ENCODE measurements at places on chromosomes 2 and 18.

- no peak for DNase-seq
Observed at GRCh38 chr2:42139101-42139500, 30.1 kb upstream of the EML4 start.

GRCh38 chr2:96089356-96090195 lies 26.8 kb downstream of the ADRA2B start:
- no peak for DNase-seq

DNA sequence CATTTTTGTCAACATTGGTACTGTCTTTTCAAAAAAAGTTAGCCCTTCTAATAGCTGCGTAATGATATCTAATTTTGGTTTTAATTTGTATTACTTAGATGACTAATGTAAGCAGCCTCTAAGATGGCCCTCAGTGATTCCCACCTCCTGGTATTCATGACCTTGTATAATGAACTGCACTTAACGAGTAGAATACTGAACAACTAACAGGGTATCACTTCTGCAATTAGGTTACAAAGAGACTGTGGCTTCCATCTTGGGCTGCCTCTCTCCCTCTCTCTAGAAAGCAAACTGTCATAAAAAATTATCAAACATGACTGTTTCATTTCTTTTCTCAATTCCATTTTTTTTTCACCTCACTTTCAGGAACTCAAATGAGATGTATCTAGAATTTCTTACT lies 120.9 kb downstream of the RNF152 start:
- no peak for DNase-seq

DNA sequence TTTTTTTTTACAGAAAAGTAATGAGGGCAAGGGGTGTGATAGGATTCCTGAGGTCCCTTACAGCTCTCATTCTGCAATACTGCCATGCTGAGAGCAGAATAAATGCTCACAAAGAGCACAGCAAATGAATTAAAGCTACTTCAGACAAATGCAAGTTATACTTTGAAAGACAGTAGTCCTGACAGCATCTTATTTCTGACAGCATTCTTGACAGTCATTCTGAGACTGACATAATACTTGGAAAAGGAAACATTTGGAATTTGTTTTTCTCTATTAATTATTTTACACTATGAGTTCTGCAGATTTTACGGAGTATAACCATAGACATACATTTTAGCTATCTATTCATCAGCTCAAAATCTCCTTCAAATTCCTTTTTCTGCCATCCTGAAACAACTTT lies 935.2 kb upstream of the FAM98A start:
- no peak for DNase-seq

- no peak for DNase-seq
Observed at GRCh38 chr2:212845941-212846340, 305.5 kb downstream of the IKZF2 start.

GRCh38 chr2:74031959-74032287 lies 47.2 kb downstream of the TET3 start:
- DNase-seq = no peak

- no peak for DNase-seq
Observed at GRCh38 chr18:13510594-13510993, 215.8 kb downstream of the FAM210A start.

- DNase-seq = no peak
Observed at GRCh38 chr2:226902041-226902966, 66.5 kb downstream of the RHBDD1 start.

DNA sequence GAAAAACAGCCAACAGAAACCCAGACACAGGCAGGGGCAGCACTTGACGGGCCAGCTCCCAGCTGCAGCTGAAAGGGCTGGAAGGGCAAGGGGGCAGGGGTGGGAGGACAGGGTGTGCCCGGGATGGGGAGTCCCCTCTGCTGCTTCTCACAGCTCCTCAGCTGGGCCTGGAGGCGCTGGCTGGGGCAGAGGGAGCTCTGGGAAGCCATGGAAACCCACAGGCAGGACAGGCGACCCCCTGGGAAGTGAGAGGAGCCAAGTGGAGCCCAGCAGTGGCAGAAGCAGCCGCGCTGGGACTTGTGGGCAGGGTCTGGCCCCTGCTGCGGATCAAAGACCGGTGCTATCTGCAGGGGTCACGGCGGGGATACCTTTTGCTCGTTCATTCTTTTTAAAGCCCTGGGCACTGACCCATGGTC lies 20.7 kb downstream of the OTOF start:
- DNase-seq = no peak

DNA sequence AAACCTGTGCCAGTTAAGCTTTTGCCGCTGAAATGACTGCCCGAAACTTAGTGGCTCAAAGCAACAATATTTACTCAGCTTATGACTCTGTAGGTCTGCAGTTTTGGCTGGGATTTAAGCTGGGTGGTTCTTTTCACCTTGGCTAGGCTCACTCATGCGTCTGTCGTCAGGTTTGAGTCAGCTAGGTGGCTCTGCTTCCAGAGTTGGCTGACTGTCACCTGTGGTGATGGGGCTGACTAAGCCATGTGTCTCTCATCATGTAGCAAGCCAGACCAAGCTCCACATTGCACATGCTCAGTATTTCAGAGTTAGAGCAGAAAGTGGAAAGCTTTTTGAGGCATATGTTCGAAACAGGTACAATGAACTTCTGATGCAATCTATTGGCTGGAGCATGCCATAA lies 354.8 kb downstream of the MEIS1 start:
- DNase-seq = no peak

GRCh38 chr2:119748135-119748534 lies 11.6 kb upstream of the PTPN4 start:
- DNase-seq = no peak

DNA sequence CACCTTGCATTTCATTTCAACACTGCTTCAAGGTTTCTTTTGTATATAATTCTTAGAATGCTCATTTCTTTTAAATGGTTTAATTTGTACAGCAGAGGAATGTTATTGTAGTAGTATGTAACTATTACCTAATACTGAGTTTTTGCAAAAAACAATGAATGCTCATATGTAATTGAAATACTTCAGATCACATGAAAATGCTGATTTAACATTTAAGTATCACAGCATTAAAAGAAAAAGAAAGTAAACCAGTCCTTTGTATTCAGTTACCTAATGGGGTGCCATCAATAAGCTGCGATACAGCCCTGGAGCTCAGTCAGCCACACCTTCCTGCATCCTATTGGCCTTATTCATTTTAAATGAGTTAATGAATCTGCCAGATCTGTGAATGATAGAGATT lies 45.3 kb upstream of the ITM2C start:
- no peak for DNase-seq

- no peak for DNase-seq
Observed at GRCh38 chr2:14951569-14952285, 319.2 kb downstream of the LRATD1 start.

- no peak for DNase-seq
Observed at GRCh38 chr2:202204855-202205254, 33.5 kb downstream of the SUMO1 start.

DNA sequence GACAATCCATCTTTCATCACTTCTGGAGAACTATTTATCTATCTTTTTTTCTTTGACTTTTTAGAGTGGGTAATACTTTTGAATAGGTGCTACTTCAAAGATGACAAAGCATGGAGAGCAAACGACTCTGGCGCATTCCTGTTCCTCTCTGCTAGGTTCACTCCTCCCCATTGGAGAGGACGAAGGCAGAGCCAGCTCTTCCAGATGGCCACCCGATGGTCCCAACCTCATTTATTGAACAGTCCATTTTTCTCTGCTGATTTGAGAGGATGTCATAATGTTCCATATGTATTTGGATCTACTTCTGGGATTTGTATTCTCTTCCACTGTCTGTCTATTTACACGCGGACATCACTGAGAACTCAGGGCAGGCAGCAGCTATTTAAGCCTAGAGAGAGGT lies 284.3 kb upstream of the CXCR4 start:
- DNase-seq = no peak

DNA sequence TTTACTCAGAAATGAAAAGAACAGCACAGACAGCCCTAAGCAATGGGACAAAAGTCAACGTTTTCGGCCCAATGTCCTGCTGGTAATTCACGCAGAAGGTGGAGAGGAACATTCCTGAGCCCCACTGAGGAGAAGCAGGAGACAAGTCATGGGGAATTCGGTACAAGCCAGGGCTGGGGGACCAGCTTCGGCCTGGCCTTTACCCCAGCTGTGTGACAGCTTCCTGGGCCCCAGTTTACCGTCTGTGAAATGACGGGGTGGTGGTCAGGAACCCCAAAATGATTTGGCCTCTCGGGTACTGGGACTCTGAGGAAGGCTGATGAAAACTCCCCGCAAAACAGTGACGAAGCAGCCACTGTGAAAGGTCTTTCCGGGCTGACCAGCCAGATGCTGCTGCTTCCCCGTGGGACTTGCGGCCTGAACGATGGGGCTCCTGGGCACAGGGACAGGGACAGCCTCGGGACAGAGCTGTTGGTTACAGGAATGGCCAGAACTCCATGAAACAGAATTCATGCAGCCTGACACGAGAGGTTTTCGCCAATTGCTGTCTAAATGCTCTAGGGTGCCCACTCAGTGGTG lies 21.6 kb downstream of the KIF1A start:
- no peak for DNase-seq

GRCh38 chr2:163748420-163748819 lies 12.6 kb upstream of the FIGN start:
- DNase-seq = no peak

DNA sequence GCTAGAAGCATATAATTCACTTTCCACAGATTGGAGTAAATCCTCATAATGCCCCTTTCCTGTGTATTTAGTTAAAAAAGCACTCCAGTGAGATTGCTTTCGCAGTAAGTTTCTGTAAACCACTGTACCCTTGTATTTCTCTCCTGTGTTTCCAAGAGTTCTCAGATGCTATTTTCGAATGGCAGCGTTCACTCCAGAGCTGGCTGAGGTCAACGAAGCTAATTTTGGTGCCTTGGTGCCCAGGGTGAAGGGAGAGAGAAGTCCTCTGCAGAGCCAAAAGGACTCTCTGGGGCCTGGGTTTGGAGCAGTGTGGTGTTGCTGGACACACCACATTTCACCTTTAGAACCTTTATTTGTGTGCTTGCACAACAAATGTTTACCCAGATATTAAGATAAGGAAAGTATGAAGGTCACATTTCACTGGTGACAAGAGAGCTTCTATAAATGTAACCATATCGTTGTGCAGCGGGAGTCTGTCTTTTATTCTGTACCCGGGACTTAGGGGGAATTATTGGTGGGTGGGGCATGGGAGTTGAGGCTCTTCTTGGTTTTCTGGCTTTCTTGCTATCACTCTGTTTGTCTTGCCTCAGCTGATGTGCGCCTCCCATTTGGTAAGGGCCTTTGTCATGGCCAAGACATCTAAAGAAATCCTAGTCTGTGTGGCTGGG lies 9.9 kb downstream of the EPAS1 start:
- no peak for DNase-seq

GRCh38 chr18:25743646-25744151 lies 346.7 kb downstream of the SS18 start:
- DNase-seq = no peak

GRCh38 chr18:9577361-9577760 lies 37.0 kb downstream of the PPP4R1 start:
- no peak for DNase-seq

DNA sequence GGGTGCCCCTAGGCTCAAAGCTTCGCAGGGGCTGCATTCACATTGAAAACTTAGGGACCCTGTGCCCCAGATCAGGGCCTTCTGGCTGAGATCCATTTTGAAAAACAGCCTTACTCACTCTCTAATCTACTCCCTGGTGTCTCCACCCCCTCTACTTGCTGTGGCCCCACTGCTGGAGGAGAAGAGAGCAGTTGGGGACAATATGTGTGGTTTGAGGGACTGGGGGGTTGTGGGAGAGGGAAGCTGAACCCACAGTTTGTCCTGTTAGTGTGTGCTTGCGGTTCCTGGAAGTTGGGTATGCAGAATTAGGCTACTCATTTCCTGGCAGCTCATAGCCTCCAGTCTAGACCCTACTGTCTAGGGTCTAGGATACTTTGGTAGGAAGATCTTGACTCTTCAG lies 211.4 kb downstream of the PRKCE start:
- DNase-seq = no peak

Data from CD4-positive, alpha-beta T cell (primary cell).